ENCODE measurements at places on chromosomes 1 and 21.

DNA sequence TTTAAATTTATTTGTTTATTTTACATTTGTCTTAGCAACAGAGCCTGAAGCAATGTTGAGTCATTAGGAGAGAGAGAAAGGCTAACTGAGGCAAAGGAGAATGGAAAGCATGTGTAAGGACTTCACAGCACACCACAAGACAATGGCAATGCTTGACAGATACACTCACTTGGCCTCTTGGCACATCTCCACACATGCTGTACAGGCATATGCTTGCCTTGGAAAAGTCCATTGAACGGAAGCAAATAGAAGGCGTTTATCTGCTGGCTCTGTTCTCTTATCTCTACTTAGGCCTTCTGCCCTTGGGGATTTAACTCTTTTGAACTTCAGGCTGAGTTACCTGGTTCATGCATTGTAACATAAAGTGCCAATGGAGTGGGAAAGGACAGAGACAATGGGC, 262.2 kb upstream of the POU3F1 start:
- DNase-seq: no peak

DNA sequence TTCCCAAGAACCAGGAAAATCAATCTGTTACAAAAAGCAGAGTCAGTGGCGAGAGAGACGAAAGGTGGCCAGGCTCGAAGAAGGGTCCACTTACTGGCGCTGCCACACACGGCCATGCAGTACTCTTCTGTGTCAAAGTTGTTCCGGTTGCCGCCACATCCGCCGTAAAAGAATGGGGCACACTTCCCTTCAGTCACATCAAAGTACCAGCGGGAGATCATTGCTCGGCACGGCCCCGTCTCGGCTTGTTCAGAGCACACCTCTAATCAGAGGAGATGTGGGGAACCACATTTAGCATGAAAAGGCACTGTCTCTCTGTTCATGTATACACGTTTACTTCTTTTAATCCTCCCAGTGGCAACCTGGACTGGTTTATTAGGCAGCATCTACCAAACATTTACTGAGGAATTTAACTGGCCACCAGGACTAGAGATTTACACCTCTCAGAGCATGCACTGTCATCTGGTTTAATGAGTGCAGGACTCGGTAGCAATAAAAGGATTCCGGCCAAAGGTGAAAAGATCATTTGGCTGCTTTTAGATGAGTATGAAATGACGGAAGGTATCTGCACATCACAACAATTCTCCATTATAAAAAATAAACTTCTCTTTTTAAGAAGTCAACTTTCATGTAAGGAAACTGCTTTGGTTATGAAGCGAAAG, 170.5 kb downstream of the APP start:
- DNase-seq: no peak

- no peak for DNase-seq
These were observed 2.5 kb downstream of the AGL start for GRCh38 chr1:99852648-99853047.

DNA sequence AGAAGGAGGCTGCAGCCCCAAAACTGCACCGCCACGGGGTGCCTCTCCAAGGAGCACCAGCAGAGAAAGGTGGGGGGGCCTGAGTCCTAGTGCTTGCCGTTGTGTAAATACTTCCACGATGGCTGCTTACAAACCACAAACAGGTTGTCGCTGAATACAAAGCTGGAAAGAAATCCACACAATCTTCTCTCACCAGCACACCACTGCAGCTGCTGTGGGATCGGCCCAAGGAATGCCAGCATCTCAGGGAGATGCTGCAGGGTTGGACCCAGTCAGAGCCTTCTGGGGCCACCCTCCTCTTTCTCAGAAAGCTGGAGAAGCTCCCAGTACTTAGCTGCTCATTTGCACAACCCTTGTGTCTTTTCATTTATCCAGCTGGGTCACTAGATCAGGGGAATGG, 3.0 kb upstream of the S100A14 start:
- DNase-seq: no peak

- no peak for DNase-seq
These were observed 66.6 kb downstream of the SLC37A1 start for GRCh38 chr21:42580076-42580792.

- no peak for DNase-seq
These were observed 53.4 kb upstream of the EDN2 start for GRCh38 chr1:41537788-41538351.

- no peak for DNase-seq
These were observed 7.9 kb downstream of the SH3BGRL3 start for GRCh38 chr1:26287811-26288210.

DNA sequence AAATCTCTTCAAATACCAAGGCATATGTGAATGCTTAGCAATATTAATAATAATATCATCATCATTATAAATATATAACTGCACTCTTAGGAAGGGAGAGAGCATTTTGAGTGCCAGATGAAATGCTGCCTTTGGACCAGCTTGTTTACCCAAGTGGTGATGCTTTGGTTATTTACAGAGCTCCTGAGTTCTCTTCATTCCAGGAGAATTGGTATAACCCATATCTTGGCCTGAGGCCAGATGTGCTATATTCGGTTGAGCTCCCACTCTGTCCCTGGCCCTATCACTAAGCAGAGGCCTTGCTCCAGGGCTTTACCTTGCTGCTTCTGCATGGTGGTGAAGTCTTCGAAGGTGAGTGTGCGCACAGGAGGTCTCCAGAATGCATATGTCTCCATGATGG, 89.4 kb downstream of the TBX15 start:
- DNase-seq: no peak

- no peak for DNase-seq
These were observed 220.7 kb downstream of the OMA1 start for GRCh38 chr1:58325866-58326265.

GRCh38 chr1:32622806-32623681, 27.3 kb downstream of the ZBTB8OS start:
- no peak for DNase-seq
